ENCODE measurements at places on chromosomes 12 and 14.

DNA sequence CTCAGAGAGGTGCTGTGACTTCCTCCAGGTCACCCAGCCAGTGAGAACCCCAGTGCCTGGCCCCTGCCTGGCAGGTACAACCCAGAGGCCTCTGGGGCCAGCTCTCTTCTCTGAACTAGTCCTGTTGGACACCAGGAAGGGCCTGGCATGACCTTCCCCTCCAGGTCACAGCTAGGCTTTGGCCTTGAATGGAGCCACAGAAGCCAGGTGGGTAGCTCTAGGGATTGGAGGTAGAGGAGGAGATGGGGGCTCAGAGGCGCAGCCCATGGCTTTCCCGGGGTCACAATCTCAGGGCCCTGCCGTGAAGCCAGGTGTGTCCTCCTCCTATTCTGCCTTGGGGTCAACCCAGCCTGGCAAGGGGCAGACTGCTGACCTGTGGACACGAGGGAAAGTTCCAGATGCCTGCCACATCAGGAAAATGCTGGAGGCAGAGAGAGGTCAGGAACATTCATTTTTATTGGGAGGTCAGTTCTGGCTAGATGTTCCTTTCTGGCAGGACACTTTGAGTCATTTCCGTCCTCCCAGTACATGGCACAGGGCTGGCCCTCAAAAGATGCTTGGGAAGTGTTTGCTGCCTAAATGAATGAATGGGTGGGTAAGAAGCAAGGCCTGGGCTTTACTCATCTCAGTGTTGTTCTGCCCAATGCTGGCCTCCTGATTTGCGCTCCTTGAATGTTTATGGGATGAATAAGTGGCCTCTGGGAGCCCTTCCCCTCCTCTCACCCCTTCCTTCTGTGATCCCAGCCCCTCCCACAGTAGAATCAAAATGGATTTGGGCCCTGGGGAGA is 25.4 kb downstream of the FAM222A start:
- DNase-seq = no peak

DNA sequence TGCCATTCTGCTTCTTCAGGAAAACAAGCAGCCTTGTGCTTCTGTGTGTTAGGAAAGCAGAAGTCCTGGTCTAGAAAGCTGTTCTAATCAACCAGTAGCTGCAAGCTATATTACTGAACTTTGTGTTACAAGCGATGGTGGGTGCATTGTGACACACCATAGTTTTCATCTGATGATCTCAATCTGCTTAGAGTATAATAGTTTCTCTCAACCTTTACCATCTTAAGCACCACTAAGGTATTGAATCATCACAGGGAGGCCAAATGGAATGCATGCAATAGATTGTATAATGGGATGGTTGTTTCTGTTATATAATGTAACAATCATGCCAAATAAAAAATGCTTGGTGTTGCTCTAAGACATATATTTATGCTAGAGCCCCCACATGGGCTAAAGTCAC is 771.7 kb downstream of the NOVA1 start:
- no peak for DNase-seq

GRCh38 chr14:22410497-22410896 is 178.5 kb downstream of the DAD1 start:
- DNase-seq = no peak

- peak; percentile 13 for DNase-seq
Observed at GRCh38 chr12:42213023-42213422, 25.0 kb downstream of the YAF2 start.

GRCh38 chr12:104060791-104061190 is 3.5 kb upstream of the HCFC2 start:
- DNase-seq = no peak

- DNase-seq = no peak
Observed at GRCh38 chr12:65335981-65336380, 57.5 kb downstream of the MSRB3 start.

- DNase-seq = no peak
Observed at GRCh38 chr14:68814539-68815297, 21.9 kb upstream of the ZFP36L1 start.

DNA sequence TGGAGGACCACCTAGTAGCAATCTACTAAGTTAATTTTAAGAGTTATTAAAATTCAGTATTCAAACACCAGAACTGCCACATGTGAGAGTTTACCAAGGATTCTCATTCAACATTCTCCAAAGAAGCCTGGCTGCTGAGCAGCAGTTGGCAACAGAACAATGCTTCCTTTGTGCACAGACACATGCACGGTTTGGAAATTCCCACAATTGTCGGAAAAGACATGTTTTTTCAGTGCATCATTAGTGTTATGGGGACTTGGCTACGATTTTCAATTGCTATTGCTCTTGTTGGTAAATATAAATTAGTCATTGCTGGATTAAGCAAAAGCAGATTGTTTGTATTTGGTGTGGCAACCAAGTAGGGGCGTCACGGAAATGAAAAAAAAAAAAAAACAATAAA is 22.2 kb downstream of the ST8SIA1 start:
- DNase-seq = no peak

DNA sequence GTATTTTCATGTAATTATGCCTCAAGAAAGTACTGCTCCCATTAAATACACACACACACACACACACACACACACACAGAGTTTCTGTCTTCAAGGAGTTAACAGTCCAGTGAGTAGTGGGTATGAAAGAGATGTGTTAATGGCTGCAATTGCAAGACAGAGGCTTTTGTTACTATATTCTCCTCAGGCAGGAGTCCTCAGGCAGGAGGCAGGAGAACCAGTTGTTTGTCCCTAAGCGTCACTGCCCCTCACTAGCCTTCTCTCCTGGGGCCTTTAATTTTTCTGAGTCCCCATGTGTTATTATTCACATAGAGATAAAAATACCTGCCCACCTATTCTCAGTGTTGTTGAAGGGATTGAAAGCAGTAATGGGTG is 31.2 kb downstream of the DAD1 start:
- DNase-seq = no peak

DNA sequence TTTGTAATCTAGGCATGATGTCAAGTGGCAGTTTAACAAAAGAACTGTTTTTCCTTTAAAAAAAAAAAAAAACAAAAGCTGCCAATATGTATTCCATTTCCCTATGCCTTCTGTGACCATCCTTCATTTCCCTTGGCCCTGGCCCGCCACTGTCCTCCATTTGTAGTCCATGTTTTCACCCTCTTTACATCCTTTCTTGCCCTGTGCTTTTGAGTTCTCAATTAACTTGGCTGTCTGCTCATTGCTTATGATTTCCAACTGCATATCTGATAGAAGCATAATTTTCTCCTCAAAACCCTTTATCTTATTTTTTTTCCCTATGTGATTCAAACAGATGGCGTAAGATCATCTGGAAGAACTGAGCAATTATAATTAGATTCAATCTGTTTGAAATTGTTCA is 297.5 kb downstream of the NAV3 start:
- no peak for DNase-seq

GRCh38 chr12:113512568-113512967 is 40.9 kb upstream of the LHX5 start:
- no peak for DNase-seq

GRCh38 chr14:45641541-45641940 is 388.5 kb upstream of the MIS18BP1 start:
- no peak for DNase-seq

GRCh38 chr14:106652494-106652893 is 1126.1 kb downstream of the TMEM121 start:
- no peak for DNase-seq

DNA sequence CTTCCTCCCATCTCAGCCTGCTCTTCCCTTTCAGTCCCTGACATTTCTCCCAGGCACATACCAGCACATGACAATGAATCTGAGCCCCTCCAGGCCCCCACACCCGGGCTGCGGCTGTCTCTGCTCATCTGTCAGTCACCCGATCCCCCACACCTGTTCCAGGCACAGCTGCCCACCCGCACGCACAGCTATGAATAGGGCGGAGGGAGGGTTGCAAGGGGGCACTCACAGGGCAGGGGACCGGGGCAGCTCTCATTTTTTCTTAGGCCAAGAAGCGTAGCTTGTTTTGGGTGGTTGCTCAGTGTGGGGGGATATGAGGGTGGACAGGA is 43.7 kb upstream of the TSPAN9 start:
- DNase-seq = no peak

DNA sequence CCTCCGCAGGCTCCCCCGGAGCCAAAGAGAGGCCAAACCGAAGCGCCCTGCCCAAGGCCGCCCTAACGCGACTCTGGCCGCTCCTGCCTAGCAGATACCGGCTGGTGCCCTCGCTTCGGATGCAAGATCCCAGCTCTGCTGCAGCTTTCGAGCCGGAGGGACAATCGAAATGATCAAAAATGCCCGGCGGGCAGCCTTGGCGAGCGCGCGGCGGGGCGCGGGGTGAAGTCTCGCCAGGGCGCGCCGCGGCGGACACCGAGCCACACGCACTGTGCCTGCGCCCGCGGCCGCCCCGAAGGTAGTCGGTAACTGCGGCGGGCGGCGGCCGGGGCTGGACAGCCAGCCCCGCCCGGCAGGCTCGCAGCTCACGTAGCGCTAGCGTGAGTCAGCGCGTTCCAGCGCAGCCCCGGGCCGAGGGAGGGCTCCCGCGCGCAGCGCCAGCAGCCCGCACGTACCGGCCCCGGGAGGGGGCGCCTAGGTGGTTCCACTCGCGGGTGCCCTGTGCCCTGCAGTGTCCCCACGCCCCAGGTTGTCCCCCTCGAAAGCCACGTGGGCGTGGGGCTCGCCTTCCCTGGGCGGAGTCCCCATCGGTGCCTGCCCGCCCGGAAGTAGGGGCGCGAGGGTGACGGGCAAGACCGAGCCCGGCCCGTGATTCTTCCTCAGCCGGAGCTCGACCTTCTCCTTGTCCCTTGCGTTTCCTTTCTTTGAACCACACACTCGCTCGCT is 109.2 kb upstream of the EGLN3 start:
- DNase-seq = peak; percentile 43

DNA sequence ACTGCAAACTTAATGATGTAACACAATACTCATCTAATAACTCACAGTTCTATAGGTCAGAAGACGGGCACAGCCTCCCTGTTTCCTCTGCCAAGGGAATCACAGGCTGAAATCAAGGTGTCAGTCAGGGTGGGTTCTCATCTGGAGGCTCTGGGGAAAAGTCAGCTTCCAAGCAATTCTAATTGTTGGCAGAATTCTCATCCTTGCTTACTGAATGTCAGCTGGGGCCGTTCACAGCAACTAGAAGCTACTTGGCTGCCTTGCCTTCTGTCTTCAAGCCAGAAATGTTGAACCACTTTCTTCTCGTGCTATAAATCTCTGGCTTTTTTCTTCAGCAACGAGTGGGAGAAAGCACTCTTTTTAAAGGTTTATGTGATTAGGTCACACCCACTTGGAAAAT is 80.1 kb upstream of the PDZRN4 start:
- DNase-seq = no peak

DNA sequence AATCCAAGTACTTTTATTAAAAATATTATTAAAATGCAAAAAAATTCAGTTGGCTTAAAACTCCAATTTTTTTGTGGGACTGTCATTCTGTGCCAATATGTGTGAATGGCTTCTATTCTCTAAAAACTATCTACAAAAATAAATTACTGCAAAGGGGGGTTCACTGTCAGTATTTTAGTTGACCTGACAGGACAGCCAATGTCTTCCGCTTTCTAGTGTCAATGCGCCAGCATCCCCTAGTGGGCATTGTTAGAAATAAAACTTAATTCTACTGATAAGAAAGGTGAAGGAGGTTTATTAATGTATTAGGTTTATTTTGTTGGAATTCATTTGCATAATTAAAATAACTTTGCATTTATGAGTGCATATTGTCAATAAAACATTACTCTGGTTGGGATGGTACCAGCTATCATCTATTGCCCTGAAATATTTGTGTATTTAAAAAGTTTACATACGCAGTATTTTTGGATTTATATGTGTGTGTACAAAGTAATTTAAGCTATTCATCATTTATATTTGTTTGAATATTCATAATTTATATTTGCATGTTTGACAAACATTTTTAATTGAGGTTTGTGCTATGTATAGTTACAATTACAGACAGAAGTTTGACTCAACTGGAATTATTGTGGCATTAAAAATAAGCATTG is 527.2 kb downstream of the FLRT2 start:
- DNase-seq = no peak

GRCh38 chr12:109273354-109273753 is 35.7 kb downstream of the FOXN4 start:
- peak; percentile 68 for DNase-seq

DNA sequence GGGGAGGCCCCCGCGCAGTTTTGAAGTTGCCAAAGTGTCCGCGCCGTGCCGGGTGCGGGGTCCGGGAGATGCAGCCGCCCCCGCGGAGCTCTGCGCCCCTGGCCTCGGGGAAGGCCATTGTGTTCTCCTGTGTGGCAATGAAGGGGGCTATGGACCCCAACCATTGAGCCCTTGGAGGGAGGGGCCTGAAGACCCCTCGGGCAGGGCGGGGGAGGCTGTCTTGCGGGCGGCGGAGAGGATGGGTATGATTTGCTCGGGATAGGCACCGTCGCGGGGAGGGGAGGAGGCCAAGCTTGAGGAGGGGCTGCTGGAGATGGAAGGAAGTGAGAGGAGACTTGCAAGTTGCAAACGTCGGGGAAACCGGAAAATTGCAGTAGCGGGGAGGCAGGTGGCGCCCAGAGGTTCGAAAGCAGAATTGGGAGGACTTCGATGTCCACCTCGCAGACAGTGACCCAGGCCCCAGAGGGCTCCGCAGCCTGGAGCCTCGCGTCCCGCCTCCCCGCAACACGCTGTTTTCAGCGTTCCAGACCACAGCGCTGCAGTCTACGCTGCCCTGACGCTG is 25.4 kb downstream of the BCL11B start:
- DNase-seq = no peak

DNA sequence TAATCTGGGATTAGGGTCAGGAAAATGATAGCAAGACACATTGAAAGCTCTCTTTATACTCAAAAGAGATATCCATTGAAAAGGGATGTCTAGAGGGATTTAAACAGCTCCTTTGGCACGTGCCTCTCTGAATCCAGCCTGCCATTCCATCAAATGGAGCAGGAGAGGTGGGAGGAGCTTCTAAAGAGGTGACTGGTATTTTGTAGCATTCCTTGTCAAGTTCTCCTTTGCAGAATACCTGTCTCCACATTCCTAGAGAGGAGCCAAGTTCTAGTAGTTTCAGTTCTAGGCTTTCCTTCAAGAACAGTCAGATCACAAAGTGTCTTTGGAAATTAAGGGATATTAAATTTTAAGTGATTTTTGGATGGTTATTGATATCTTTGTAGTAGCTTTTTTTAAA is 25.4 kb upstream of the PLEKHD1 start:
- no peak for DNase-seq

- DNase-seq = peak; percentile 4
Observed at GRCh38 chr12:26466726-26467125, 271.4 kb downstream of the SSPN start.

DNA sequence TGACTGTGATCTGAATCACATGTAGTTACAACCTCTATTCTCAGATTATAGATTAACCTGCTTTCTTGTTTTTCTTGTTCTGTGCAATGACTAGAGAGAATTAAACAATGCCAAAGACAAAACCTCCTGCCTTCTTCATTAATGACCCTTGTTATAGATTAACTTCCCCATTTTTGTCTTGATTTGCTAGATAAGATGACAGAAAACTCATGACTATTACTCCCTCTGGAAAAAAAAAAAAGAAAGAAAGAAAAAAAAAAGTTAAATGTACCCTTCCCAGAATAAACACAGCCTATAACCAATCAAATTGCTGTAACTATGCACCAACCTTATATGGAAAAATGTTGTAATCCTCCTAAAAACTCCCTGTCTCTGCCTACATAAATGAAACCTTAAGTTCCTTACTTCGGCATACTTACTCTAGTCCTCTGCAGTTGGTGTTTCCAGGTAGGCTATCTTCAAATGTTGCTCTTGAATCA is 41.1 kb upstream of the PCED1B start:
- DNase-seq = no peak

- no peak for DNase-seq
Observed at GRCh38 chr14:103281496-103282231, 52.4 kb upstream of the EIF5 start.

- no peak for DNase-seq
Observed at GRCh38 chr14:44812672-44813071, 149.1 kb downstream of the KLHL28 start.

GRCh38 chr12:60012659-60013058 is 416.8 kb downstream of the SLC16A7 start:
- no peak for DNase-seq

Data from NCI-H187 (cell line).